ENCODE measurements at places on chromosomes 16 and 17.

- DNase-seq: no peak
Measured at GRCh38 chr16:4859190-4859899, 12.1 kb downstream of the UBN1 start.

DNA sequence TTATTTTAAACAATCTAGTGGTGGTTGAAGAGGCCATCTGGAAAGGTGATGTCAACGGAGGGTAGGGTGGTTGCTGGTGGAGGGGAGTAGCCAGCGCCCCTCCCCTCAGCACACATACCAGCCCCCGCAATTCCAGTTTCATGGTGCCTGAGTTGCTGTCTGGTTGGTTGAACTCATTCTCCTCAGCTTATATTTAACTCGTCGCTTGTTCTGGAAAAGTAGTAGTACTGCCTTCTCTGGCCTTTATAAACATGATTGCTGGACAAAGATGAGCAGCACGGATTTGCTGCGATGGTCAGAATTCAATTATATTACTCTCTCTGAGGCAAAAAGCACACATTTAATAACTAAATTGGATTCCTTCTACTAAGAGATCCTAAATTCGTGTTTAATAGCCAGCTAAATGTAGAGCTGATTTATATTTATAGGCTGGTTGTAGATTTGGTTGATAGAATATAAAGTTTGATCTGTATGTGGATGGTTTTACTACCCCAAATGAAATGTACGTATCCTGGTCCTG, 238.0 kb upstream of the TBX2 start:
- DNase-seq: no peak

GRCh38 chr16:80500116-80500859, 40.5 kb upstream of the DYNLRB2 start:
- no peak for DNase-seq

DNA sequence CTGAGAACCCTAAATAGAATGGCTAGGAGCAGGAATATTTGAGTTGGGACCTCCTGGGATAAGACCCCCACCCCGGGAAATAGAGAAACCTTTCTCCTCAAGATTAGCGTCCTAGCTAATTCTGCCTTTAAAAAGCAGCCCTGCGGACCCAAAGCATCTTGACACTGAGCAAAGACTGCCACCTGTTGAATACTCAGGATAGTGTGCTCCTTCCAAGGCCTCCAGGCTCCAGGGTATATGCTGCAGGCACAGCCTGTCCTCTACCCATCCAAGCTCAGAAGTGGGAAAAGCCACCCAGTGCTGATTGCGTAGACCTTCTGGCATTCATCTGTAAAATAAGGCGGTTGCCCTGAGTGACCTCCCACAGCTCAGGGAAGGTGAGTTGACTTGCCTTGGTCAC, 456.2 kb upstream of the DYNLRB2 start:
- DNase-seq: no peak

GRCh38 chr17:50289278-50289677, 15.0 kb downstream of the TMEM92 start:
- DNase-seq: no peak

DNA sequence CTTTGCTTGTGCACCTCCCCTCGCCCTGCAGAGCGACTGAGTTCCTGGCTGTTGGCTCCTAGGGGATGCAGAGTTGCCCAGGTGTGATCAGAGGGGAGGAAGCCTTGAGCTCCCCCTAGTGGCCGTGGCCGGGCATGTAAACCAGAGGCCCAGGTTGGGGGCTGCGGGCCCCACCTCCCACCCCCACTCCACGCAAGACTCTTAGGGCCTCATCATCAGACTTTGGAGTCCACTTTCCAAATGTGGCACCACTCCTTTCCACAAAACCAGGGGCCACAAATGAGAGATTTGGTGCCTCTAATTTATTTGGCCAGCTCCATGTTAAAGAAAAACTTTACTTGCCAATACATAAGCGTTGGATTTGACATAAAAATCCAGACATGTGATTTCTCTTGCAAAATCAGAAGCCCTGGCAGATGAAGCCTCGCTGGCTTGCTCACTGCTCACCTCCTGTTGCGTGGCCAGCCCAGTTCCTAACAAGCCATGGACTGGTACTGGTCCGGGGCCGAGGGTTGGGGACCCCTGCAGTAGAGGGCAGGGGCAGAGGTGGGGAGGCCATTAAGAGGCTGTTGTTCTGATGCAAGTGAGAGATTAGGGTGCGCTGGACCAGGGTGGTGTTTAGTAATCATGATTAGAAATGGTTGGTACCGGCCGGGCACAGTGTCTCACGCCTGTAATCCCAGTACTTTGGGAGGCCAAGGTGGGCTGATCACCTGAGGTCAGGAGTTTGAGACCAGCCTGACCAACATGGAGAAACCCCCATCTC, 28.7 kb upstream of the GAS7 start:
- DNase-seq: no peak

DNA sequence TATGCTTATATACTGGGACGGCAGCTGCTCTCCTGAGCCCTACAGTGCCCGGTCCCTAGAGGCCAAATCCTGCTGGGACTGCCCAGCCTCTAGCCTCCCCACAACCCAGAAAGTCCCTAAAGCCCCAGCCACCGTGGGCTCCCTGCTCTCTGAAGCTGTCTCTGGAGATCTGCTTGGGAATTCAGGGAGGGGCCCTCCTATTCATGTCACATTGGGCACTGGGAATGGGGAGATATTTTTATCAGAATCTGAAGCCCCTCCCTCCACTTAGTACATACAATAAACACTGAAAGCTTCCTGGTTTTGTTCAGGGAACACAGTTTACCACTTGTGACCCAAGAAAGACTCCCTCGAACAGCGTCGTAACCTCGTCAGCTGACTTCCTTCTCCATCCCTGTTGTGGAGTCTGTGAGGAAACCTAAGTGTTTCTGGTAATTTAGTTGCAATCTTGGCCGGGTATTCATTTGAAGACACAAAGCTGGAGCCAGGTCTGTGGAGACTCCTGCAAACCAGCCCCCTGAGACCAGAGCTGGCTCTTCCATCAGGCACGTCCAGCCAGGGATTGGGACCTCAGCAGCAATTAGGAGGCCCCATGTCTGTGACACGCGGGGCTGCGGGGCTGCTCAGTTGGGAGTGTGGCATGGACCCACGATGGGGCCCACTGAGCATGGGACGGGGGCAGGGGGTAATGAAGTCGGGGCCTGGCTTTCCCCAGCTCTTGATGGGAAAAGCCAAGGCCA, 38.5 kb downstream of the PGS1 start:
- DNase-seq: no peak

DNA sequence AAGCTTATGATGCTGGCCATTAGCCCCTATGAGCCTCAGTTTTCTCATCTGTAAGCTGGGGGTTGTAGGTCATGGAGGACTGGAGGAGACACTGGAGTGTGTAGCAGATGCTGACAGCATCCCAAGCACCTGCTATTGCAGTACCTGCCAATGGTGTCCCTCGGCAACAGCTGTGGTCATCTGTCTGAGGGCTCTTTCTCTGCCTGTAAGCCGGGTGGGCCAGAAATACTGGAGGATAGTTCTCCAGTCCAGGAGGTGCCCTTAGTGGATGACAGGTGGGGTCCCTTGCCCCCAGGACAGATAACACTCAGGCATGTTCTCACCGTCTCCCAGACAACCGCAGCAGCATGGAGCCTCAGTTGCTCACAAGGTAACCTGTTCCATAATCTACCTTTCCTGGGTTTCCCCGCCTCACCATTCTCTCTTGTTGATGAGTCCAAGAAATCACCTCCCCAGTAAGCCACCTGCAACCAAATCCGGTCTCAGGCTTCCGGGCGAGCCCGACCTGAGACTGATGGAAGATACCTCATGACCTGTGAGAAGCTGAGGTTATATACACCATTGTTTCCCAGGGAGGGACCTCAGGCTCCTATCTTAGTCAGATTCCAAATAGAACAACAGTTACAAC, 23.8 kb downstream of the NLRP1 start:
- no peak for DNase-seq

- no peak for DNase-seq
Measured at GRCh38 chr17:804541-805435, 22.6 kb downstream of the MRM3 start.

DNA sequence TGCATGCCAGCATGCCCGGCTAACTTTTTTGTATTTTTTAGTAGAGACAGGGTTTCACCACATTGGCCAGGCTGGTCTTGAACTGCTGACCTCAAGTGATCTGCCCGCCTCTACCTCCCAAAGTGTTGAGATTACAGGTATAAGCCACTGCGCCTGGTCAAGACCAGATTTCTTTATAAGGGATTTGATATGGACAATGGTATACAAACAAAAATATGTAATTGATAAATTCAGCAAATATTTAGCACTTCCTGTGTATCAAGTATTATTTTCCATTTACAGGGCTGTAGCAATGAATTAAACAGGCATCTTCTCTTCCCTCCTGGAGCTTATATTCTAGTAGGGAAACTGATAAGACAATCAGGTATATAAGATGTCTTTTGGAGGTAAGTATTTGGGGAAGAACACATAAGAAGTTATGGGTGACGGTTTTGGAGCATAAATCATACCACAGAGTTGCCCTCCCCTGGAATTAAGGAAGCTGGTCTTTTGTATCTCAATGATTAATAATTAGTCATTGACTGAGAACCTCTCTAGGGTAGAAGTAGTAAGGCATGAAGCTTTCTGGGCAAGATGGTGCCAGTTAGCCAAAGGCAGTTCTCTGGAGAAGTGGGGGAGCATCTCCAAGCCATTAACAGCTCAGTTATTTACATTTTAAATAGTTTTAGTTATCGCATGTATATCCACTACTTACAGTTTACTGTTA, 35.8 kb downstream of the TANC2 start:
- no peak for DNase-seq

GRCh38 chr16:21611556-21612384, 12.4 kb downstream of the METTL9 start:
- no peak for DNase-seq

GRCh38 chr17:82022310-82022980, at the start of gene CENPX:
CENPX (minus strand) TSS chr17:82022878; CDS start chr17:82022861, 17 bp downstream.
- DNase-seq: no peak

- no peak for DNase-seq
Measured at GRCh38 chr16:2790631-2791030, 3.3 kb upstream of the PRSS33 start.

DNA sequence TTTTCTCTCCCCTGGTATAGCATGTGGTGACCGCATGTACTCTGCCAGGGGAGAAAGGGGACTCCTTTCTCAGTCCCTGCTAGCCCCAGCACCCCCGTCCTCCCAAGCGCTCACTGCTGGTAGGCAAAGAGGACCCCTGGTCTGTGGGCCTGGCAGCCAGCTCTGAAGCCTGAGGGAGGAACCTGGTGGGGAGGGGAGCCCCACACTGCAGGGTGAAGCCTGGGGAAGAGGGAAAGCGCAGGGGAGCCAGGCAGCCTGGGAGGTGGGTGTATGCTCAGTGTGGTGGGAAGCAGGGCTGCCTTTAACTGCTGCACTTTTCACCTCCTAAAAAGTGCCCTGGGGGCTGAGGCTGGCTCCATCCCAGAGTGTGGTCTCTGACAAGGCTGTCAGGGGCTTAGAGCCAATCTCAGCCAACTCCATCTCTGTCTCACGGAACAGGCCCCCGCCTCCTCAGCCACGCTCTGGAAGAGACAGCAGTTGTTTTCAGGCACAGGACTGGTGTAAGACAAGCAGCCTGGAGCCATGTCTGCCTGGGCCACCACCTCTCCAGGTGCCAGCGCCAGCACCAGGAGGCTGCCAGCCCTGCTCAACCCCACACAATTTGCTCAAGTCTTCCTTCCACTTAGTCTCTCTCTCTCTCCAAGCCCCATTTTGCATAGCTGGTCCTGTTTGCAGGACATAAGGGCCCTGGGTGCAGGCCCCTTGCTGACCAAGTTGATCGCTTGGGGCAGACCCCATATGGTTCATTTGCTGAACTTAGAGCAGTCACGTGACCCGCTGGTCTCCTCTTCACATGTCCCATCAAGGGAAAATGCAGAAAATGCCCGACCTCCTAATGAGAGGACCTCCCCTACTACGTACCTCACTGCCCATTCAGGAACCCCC, 14.7 kb upstream of the TBX2 start:
- DNase-seq: no peak

DNA sequence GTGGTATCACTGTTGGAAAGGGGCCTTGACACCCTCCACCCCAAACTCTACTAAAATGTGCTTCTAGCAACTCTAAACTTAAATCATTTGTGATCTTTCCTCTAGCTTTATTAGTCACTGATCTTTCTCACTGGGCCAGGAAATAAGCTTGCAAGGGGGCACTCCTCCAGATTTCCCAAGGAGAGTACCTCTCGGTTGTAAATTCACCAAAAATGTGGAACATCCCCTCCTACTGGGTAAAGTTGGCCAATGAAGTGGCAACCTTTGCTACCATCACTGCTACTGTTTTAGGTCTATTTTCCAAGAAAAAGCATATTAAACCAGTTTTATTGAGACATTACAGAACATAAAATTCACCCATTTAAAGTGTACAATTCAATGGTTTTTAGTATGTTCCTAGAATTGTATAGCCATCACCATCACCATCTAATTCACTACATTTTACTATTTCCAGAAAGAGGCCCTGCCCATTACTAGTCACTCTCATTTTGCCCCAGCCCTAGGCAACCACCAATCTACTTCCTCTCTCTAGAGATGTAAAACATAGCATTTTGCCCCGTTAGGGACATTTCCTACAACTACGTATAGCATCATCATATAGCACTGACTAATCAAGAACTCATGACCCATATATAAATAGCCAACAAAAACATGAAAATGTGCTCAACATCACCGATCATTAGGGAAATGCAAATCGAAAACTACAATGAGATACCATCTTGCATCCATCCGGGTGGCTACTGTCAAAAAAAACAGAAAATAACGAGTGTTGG, 44.6 kb upstream of the ADCY9 start:
- no peak for DNase-seq

- no peak for DNase-seq
Measured at GRCh38 chr17:46851029-46851741, at the start of gene WNT9B. WNT9B (plus strand) TSS chr17:46851583; CDS start chr17:46851639, 56 bp downstream.

DNA sequence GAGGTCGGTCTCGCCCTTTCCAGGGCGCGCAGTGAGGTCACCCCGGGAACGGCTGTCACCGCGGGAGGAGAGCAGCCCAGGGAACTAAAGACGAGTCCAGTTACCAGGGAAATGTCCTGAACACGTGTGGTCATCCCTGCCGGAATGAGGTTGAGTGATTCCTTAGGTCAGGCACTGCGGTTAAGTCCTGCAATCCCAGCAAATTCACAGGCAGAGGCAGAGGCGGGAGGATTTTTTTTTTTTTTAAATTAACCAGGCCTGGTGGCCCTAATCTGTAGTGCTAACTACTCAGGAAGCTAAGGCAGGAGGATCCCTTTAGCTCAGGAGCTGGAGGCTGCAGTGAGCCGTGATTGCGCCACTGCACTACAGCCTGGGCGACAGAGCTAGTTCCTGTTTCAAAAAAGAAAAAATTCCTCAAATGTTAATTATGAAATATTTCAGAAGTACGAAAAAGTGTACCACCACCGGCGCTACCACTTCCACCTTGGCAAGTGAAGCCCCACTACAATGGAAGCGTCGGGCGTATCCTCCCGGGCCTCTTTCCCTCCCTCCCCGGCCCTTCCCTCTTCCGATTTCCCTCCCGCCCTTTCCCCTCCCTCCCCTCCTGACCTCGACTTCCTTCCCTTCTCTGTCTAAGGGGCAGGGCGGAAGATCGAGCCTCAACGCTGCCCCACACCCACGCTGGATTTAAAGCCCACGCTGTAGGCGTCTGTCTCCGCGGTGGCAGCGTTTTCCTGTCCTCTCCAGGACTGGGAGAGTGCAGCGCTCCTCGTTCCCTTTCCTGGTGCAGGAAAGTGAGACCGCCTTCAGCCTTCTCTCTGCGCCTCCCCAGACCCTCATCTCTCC, 27.3 kb downstream of the SLFN11 start:
- no peak for DNase-seq

- DNase-seq: no peak
Measured at GRCh38 chr17:70945386-70945785, 776.1 kb downstream of the KCNJ2 start.
